ENCODE measurements at places on chromosomes 16 and 17.
A peak's percentile ranks its signal among the peaks of the same experiment; 100 is the strongest.

DNA sequence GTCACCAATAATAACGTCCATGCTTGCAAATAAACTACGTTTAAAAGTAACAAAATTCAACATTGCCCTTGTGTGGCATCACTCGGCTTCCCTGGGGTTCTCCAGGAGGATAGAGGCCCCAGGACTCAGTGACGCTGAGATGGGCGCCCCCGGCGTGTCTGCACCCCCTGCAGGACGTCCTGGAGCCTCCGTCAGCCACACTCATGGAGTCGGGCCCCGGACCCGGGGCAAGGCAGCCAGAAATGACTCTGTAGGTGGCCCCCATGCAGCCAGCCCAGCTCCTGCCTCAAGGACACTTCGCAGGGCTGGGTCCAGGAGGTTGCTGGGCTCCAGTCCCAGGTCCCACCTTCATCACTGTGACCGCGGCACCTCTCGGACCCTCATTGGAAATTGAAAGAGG, 16.6 kb upstream of the ACSF3 start:
- no peak for DNase-seq

- no peak for DNase-seq
Measured at GRCh38 chr17:43428524-43428923, 29.7 kb downstream of the ARL4D start.

DNA sequence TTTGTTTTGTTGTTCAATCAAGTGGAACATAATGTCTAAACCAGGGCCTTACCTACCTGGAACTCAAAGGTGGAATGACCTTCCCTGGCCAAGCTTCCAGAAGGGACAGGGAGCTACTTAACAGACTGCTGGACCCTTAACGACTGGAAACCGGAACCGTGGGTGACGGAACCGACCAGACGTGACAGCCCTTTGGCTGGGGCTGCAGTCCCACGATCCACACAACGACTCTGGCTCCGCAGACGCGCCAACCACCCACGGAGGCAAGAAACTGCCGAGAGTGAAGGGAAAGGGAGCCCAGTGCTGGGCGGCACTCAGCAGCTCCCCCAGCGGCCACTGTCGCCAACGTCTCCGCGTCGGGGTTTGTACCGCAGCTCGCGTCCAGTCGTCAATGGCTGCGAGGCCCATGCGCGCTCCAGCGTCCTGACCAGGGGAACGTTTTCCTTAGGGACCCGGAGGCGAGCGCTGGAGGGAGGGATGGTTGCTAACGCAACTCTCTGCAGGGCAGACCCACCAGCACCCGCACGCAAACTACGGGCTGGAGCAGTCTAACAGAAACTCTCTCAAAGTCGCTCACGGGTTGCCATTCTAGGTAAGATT, 5.5 kb upstream of the KIF22 start:
- DNase-seq = peak; percentile 57

- DNase-seq = no peak
Measured at GRCh38 chr17:9821921-9822320, at the start of gene GSG1L2. Gene GSG1L2, minus strand, starts transcription at chr17:9822079. Its CDS starts 8 bp downstream, at chr17:9822071.

GRCh38 chr17:27489045-27489715, 32.9 kb downstream of the KSR1 start:
- no peak for DNase-seq

GRCh38 chr16:89119166-89119621, 25.5 kb downstream of the ACSF3 start:
- no peak for DNase-seq

DNA sequence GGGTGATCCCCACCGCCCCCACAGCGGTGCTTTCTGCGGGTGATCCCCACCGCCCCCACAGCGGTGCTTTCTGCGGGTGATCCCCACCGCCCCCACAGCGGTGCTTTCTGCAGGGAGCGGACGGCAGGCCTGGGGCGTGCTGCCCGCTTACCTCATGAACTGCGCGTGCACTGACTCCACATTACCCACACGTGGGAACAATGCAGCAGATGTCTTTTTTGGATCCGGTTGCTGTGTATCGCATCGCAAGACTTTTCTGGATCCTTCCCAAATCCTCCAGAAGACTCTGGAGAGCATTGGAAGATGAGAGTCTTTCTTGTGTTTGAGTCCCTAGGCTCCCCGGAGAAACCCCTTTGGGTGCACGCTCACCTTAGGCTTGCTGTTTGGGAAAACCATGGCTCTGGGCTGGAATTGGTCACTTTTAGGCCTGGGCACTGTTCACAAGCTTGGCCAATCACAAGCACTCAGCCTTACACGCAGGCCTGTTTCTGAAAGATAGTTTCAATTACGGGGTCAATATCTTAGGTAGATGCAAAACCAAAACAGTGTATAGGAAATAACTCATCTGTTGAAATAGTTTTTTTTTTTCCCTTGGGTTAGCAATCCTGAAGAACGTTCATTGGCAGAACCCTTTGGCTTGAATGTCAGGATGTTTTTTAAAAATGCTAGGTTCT, 201.8 kb downstream of the RPTOR start:
- no peak for DNase-seq

DNA sequence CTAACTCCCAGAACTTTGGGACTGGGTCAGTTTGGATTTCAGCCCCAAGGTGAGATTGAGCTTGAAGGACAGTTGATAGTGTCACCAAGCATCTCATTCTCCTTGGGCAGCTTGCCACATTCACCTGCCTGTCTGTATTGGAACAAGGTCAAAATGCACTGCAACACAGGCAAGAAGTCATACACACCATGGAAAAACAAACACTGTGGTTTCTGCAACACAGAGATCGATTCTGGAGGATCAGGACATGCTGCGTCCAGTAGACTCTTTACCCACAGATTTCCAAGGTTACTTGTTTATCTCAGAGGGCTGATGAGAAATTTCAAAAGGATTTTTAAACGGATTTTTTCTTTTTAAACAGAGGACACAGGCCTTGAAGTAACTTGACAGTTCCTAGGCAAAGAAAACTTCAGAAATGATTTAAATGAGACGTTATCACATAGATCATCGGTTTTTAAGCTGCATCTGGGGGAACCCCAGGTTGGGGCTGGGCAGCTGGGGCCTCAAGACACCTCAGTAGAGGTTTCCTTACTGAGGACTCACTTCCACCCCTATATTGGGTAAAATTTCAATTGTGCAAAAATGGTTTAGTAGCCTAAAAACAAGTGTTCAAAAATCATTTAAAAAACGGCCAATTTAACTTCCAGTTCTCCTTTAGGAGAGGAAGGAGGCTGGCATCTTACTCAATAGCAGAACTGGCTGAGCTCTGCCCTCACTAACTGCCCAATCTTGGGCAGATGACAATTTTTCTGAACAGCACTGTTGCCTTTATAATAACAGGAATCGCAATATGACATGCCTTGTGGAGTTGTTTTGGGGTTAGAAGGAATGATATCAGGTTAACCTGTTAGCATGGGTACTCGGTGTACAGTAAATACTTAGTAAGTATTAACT, 299.3 kb downstream of the XYLT1 start:
- no peak for DNase-seq

- no peak for DNase-seq
Measured at GRCh38 chr16:57257455-57258070, 12.5 kb downstream of the ARL2BP start.

- DNase-seq = no peak
Measured at GRCh38 chr16:81926036-81926435, 85.2 kb downstream of the SDR42E1 start.

DNA sequence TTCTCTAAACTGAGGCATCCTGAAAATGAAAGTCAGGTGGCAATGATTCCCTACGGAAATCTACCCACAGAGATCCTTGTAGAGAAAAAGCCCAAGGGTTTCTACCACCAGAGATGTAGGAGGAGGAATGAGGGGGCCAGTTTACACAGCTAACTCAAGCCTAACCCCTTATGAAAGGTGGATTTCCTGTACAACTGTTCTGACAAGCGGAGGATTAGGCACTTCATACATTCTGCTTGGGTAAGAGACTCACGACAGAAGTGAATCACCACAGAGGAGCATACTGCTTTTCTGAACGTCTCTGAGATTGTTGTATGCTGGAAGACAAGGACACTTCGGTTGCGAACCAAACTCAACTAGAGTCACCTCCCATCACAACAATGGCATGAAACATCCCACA, 72.7 kb downstream of the SMG6 start:
- no peak for DNase-seq

GRCh38 chr16:21075252-21075651, 75.4 kb downstream of the DNAH3 start:
- no peak for DNase-seq

DNA sequence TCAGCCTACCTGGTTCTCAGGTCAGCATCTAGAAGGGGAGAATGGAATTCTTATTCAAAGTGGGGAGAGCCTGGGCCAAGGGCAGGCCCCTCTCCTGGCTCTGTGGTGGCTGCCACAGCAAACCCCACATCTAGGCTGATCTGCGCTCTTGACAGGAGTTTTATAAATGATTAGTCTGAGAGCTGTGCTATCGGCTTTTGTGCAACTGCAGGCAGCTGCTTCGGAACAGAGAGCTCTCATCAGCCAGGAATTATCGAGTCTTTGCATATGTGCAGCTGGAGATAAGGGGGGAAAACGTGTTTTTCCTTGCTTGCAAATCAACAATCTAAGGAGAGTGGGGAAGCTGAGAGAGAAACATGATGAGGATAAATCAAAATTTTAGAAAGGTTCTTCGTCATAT, 91.7 kb downstream of the HS3ST3A1 start:
- DNase-seq = no peak

DNA sequence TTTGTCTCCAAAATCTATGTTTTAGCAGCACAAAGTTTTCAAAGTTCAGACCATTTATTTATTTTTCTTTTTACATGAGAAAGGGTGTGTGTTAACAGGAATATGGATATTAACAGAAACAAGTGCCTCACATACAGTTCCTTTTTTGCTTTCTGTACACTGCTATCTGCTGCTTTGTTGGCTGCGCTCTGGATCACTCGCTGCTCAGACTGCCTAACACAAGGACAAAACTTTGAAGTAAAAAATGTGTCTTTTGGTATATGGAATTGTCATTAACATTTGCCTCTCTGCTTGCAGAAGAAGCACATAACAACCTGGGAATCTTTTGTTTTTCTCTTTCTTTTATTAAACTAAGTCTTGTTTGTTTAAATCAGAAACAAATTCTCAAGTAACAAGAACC, 262.8 kb downstream of the ZFHX3 start:
- no peak for DNase-seq

DNA sequence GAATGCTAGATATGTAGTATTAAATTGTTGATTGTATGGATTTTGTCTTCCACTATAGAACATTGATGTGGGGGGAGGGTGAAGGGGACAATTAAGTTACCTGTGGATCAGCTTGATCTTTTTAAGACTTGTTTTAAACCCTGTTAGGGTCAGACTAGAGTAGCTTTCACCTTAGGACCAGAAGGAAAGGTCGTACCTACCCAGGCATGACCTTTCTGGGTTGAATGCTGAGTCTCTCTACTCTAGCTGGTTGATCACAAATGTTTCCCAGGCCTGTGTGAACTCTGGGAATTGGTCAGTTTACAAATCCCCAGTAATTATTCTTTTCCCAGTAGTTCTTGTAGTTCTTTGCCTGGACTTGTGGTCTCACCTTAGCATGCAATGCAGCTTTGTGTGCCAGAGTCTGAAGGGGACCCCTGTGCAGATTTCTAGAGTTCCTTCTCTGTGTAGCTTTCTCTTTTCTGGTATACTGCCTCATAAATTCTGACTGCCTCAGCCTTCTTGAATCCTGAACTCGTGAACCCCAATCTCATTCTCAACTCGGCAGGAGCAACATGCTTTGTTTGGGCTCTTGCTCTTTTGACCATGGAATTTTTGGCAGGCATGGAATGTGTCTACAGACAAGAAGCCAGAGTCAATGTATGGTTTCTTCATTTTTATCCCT, 54.1 kb downstream of the VMP1 start:
- no peak for DNase-seq

- no peak for DNase-seq
Measured at GRCh38 chr17:81109957-81110356, 55.4 kb upstream of the PVALEF start.

- peak; percentile 75 for DNase-seq
Measured at GRCh38 chr17:65750631-65751115, 189.2 kb upstream of the AXIN2 start.

GRCh38 chr17:51372345-51373004, 112.1 kb downstream of the UTP18 start:
- no peak for DNase-seq

DNA sequence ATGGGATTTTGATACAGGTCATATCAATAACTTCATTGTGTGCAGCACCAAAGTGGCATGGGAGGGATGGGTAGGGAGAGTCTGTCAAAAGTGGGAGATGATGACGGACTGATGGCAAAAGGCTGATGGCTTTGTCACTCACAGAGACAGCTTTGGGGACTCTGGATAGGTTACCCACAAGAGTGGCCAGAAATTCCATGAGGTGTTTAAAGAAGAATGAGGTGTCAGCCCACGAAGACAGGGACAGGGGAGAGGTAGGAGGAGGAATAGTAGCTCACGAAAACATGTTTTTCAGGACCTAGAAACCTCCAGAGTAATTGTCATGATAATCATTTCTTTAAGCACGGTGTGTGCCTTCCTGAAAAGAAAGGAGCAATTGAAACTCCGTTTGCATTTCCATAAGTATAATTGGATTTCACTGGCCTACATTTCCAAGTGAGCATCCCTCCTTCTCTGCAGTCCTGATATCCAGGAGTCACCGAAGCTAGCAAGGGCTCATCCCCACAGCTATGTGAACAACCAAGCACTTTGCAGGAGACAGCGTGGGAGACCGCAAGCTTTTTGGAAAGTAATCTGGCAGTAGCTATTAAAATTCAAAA, 60.0 kb downstream of the HSD17B2 start:
- DNase-seq = no peak
